Glomerular endothelial cell (primary cell): ENCODE measurements at places on chromosomes 3 and 15. TPM values are rescaled to one million over a fixed set of nuclear protein-coding genes. Genes with fewer than 3 reads are reported as not detected.

PRKCI gene
- 21.0 and 23.2 TPM in 2 replicates for total RNA-seq

DNA sequence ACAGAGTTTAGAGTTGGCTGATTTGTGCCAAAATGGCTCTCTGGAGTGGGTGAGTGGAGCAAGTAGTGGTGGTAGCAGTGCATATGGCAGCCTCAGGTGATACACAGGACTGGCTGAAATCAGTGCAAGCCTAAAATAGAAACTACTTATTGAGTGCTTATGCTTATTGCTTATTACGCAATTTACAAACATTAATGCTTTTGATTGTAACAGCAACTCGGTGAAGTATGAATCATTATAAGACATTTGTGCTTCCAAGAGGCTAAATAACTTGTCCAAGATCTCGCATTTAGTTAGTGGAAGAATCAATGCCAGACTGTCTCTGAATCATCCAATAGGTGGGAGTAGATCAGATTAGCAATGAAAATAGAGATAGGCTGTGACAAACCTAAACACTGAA lies 353.8 kb downstream of the NAALADL2 start:
- no peak for DNase-seq

SPCS1 gene
- 156 and 169 TPM in 2 replicates for total RNA-seq

- no peak for DNase-seq
These were observed 752.2 kb upstream of the CFAP20DC start for GRCh38 chr3:59802045-59802444.

CLDN1 gene
- total RNA-seq, result 18.1 and 63.1 TPM in 2 replicates

DNA sequence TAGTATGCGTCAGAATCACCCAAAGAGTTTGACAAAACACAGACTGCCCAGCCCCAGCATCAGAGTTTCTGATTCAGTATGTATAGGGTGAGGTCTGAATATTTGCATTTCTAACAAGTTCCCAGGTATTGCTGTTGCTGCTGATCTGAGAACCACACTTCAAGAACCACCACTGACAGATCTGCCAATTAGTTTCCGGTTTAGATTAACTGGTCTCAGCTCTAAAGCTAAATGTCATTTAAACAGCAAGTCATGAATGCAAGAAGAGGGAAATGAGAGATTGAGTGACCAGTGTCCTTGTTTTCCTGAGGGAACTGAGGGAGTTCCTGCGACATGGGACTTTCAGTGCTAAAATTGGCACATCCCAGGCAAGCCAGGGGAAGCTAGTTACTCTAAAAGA lies 305.0 kb downstream of the ZNF385D start:
- no peak for DNase-seq

DNA sequence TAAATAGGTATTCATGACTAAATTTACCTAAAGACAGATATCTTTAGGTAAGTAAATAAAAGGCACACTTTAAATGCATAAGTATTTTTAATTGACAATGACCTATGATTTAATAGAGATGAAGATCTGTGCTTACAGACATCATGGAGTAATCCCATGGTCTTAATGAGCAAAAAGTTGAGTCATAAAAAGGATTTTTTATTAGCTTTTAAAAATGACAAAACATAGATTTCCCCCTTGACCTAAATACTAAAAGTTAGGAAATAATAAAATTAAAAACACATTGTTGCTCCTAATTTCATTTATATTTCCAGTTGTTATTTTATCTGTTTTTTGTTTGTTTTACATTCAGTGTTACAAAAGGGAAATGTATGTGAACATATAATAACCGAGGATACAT lies 1005.7 kb downstream of the ROBO1 start:
- no peak for DNase-seq

- DNase-seq, result no peak
These were observed 1037.9 kb downstream of the EPHA3 start for GRCh38 chr3:90145094-90145860.

DNA sequence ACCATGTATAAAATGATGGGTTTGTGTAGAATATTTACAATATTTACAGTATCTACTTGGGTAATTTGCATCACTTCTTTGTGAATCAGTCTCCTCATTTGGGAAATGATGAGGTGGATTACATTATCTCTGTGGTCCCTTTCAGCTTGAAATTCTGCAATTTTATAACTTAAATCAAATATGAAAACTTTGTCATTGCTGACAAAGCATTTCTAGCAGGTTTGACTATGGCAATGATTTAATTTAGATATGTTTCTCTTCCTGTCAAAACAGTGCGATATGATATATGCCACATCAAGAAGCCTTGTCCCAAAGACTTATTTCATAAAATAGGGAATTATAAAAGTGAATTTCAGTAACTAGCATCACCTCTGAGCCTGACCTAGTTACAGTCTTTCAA lies 315.8 kb upstream of the MEIS2 start:
- DNase-seq, result no peak

DNA sequence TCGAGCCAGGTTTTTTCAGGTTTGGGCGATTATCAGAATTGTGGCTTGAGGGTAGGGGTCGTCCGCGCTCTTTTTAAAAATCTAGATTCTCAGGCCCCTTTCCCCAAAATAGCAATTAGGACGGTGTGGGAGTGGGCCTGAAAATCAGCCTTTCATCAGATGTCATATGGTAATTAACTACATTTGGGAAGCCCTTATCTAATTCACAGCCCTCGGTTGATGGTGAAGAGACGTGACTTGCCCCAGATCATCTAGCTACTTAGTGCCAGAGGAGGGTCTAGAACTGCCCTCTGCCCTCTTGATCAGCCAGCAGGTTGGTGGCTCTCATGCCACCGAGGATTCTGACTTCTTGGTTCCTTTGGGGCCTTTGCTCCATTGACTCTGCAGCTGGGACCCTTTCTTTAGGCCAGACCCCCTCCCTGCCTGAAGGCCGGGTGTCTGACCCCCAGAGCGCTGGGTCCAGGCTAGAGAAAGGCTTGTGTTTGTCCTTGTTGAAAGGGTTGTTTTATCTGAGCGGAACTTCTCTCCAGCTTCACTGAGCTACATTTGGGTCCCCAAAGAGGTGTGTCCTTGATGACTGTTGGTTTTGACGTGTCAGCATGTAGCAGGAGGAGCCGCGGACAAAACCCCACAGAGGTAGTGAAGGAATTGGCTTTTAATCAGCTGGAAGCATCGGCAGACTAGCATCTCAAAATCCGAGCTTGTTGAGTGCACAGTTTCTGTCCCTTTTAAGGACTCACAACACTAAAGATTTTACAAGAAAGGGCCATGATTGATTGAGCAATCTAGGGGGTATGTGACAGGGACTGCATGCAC lies 857 bp downstream of the AEN start:
- no peak for DNase-seq

ATG3 gene
- total RNA-seq, result 42.2 and 44.4 TPM in 2 replicates

DNA sequence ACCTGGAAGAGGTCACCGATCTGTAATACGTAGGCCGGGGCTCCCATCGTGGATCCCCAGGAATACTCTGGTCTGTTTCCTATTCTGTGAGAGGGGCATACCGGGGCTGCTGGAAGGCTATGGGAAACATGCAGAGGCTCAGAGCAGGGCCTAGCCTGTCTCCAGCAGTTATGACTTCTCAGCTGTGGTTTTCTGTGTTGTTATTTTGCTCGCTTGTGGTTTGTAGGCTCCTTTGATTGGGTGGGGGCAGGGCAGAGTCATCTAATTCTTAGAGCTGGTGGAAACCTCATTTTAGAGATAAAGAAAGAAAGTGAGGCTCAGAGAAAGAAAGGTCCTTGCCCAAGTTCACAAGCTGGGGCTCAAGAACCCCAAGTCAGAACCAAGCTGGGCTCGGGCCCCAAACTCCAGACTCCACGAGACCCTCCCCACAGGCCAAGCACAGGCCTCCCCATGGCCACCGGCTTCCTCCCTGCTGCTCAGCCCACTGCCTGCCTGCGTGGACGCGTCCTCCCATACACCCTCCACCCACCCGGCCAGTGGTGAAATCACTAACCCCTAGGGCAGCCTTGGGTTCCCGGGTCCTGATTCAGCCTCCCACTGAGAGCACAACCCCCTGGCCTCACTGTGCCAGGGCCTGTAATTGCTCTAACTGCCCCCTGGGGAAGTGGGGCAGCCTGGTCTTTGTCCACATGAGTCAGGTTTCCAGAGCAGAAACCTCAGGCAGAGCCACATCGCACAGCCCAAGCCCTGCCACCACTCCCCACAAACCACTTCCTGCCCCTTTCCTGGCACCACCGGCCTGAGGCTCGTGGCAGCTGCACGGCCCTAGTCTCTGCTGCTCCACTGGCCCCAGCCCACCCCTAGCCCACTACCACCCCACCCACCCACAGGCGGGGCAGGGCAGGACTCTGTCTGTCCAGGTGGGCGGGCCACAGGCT lies 270.8 kb downstream of the UACA start:
- no peak for DNase-seq

GRCh38 chr3:120311863-120312794 lies 27.1 kb upstream of the GPR156 start:
- DNase-seq, result no peak

- DNase-seq, result no peak
These were observed 55.4 kb downstream of the ATG7 start for GRCh38 chr3:11327619-11328018.

IGSF11 gene
- total RNA-seq, result 0.44 TPM in 1 of 2 replicates, not detected in the other

DNA sequence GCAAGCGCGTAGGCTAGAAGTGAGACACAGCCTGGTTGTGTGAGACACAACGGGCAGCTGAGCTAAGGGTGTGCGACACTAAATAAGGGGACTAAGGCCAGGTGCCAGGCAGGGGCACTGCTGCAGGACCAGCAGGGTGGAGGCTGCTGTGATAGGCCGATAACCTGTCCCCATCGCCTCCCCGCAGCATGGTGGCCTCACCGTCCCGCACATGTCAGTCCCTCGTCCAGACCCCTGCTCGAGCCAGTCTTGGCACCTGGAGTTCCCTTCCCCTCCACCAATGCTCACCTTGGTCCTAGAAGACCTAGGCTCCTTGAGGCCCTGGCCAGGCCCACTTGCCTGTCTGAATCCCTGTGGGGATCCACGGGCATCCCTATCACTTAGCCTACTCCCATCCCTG lies 96.1 kb downstream of the HMG20A start:
- DNase-seq, result no peak

IQCH gene
- total RNA-seq, result 1.1 and 1.5 TPM in 2 replicates

C3orf52 gene
- 3.7 and 3.8 TPM in 2 replicates for total RNA-seq

GRCh38 chr3:1752205-1752604 lies 346.5 kb upstream of the CNTN4 start:
- DNase-seq, result no peak

GRCh38 chr15:52527911-52528563 lies 643 bp downstream of the MYO5A start:
- DNase-seq, result no peak

GRCh38 chr3:62161371-62161770 lies 212.0 kb downstream of the FEZF2 start:
- DNase-seq, result no peak

- no peak for DNase-seq
These were observed 1.9 kb downstream of the MB21D2 start for GRCh38 chr3:192915722-192916121.

GRCh38 chr3:152322756-152323155 lies 54.0 kb downstream of the MBNL1 start:
- no peak for DNase-seq

DNA sequence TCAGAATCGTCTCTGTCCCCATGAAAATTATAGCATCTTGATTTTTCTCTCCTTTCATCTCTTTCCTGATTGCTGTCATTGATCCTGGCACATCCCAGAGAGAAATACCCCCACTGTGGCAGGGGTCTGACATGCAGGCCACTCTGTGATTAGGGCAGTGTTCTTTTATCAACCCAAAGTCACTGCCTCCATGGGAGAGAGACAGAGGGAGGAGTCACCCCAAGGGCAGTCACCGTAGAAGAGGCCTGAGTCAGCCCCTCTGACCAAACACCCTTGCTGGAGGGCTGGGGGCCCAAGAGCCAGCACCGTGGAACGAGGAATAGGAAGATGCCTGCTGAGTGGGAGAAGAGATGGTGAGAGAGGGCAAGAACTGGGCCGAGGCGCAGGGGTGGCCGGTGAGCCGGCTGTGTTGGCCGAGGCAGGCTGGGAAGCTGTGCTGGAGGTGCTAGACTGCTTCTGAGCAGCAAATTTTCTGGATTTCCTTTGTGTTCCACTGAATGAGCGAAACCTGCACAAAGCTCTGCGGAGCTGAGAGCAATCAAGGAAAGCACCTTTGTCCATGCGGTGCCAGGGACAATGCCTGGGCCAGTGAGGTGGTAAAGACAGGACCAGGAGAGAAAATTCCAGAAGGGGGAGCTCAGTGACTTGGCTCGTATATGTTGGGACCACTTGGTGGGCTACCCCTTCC lies 103.8 kb downstream of the ADCY5 start:
- DNase-seq, result no peak

ZBTB38 gene
- 79.4 and 82.7 TPM in 2 replicates for total RNA-seq

- DNase-seq, result no peak
These were observed 27.7 kb downstream of the ABTB1 start for GRCh38 chr3:127700406-127700805.

GRCh38 chr15:89396723-89397652 lies 62.4 kb upstream of the POLG start:
- DNase-seq, result no peak

GRCh38 chr3:64728428-64728827 lies 40.6 kb upstream of the ADAMTS9 start:
- no peak for DNase-seq

DNA sequence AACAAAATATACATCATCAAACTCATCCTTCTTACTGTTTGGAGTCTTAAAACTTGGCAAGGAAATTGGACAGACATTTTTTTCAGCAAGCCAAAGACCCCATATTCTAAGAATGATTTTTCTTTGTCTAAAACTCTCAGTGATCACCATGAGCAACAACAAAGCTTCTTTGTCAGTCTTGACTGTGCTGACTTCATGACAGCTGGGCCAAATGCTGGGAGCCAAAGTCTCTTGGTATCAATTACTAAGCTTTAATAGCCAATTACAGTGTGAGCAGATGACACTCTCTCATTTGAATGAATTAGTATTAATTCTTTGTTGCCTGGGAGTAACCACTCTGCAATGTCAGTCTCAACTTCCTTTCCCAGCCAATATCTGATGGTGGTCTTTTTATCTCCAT lies 48.1 kb upstream of the GK5 start:
- DNase-seq, result no peak

- DNase-seq, result no peak
These were observed 9.2 kb downstream of the SHQ1 start for GRCh38 chr3:72839057-72839456.

- DNase-seq, result no peak
These were observed 64.0 kb downstream of the KAT2B start for GRCh38 chr3:20104167-20104661.

VEPH1 gene
- 68.7 and 80.8 TPM in 2 replicates for total RNA-seq

GRCh38 chr3:169278092-169278491 lies 385.4 kb downstream of the MECOM start:
- no peak for DNase-seq

DNA sequence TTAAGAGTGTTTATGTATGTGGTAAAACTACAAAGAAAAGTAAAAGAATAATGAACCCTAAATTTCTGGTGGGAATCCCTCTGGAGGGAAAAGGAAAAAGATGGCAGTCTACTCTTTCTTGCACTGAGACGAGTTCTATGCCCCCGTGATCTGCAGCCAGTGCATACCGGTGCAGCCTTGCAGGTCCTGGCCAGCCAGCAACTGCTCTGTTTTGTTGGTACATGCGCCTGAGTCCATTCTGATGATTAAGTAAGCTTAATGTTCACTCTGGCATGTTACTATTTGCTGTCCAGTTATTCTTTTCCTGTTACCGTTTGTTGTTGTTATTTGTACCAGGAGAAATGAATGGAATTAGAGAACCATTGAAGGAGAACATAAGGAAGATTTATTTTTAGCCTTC lies 95.1 kb upstream of the TMC3 start:
- DNase-seq, result no peak

GHRL gene
- total RNA-seq, result not detected in 2 replicates
